ENCODE measurements at places on chromosomes 16 and 17. TPM values are rescaled to one million over a fixed set of nuclear protein-coding genes. Genes with fewer than 3 reads are reported as not detected.

- no peak for DNase-seq
These were observed 1.9 kb downstream of the FLYWCH1 start for GRCh38 chr16:2913603-2914002.

DNA sequence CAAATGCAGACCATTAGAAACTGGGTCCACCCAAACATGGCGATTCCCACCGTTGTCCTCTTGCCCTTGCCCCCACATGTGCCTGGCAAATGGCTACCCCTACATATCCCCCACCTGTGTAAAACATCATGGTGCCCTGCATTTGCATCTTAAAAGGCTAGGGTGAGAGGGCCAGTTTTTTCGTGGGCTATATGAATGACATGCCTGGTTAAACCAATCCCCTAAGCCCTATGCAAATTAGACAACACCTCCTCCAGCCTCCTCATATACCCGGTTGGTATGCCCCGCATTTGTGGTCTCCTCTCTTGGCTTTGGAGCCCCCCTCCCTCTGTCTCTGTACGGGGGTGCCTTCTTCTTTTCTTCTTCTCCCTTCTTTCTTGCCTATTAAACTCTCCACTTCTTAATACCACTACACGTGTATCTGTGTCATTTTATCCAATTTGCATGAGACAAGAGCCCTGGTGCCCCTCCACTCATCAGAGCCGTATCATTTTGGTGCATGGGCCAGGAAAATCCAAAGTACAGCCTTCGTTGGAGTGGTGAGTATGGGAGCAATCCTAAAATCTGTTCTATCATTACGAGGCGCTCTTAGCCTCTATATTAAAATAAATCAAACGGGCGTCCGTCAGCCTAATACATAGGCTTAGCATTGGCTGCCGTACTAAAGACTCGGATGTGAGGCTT is 30.1 kb downstream of the QPRT start:
- no peak for DNase-seq

GRCh38 chr16:53545433-53545832 is 42.4 kb upstream of the AKTIP start:
- no peak for DNase-seq

DNA sequence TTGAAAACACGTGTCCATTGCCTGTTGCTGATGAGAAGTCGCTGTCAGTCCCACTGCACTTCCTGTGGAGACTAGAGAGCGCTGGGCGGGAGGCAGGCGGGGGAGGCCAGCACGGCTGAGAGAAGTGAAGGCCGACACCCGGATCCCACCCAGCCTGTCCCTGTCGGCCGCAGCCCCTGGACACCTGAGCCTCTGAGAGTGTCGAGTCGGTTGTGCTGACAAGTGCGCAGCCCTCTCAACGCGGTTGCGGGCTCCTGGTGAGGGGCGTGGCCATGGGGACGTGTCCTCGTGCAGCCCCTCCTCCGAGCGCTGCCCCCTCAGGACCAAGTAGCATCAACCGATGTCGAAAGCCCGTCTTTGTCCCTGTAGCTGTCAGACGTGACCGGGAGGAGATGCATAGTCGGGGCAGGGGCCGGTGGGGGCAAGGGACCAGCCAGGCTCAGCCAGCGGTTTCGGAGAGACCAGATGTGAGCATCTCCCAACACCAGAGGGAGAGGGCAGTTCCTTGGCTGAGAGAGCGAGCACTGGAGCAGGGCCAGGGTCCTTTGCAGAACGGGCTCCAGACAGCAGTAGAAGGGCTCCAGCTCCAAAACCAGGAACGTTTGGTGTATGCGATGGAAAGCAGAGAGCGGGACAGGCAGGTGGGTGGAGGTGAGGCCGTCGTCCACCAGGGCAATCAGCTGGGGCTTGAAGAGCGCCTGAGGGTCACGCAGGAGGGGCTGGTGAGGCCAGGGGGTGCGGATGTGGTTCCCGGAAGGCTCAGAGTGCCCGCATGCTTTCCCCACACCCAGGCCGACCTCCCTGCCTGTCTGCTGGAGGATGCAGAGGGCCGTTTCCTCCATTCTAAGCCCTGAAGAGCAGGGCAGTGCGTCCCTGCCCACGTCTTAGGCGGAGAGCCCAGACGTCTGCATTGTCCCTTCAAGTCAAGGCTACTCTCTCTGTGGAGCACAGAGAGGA is 43.3 kb upstream of the CHMP6 start:
- DNase-seq = no peak

The CMTM1 gene
- total RNA-seq = not detected

DNA sequence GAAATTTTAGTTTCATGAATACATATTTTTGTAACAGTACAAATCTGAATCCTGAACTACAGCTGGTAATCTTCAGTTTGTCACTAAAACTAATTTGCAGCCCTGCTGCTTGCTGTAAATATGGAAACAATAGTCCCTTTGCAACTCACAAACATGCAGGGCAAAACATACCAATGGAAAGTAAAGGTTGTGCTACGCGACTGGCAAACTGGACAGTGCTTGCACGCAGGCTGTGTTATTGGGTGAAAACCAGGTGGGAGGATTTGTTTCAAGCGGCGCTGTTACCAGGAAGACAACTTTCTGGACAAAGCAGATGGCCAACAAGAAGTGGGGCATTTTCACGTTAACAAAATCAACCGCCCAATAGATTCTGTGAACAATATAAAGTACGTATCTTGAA is 93.5 kb downstream of the CDYL2 start:
- DNase-seq = no peak

The PNMT gene
- not detected for total RNA-seq

The TBC1D3C gene
- total RNA-seq = not detected

DNA sequence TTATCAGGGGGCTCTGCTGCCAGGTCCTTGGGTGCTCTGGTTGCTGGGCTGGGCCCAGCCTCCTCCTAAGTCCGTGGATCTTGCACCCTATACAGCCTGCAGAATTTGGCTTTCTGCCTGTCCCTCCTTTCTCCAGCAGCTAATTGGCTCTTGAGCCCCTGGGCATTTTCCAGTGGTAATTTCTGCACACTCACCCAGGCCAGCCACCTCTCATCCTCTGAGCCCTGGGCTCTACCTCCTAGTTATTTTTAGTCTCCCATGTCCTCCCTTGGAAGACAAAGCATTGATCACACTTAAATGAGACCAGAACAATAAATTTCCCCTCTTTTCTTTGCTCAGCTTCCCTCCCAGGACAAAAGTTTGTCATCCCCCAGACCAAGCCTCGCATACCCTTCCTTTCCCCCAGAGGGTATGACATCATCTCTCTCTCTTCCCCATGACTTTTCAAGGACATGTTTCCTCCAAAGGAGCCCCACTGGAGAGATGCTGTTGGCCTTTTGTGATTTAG is 38.1 kb downstream of the C17orf75 start:
- no peak for DNase-seq

DNA sequence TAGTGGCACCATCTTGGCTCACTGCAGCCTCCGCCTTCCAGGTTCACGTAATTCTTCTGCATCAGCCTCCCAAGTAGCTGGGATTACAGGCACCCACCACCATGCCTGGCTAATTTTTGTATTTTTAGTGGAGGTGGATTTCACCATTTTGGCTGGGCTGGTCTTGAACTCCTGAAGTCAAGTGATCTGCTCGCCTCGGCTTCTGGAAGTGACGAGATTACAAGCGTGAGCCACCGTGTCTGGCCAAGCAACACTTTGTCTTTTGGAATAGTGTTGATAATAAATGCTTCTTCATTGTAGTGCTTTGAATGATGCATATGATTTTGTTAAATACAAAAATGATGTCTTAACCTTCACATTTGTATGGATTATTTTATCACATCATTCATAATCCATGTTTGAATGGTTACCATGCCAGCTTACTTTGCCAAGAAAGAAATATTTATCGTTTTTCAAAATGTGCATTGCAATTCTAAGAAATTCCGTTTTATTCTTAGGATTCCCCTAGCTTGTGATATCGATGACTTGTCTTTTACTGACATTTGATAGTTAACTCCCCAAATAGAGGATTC is 29.1 kb downstream of the USP10 start:
- DNase-seq = no peak
